ENCODE measurements at places on chromosomes 16 and 17.

DNA sequence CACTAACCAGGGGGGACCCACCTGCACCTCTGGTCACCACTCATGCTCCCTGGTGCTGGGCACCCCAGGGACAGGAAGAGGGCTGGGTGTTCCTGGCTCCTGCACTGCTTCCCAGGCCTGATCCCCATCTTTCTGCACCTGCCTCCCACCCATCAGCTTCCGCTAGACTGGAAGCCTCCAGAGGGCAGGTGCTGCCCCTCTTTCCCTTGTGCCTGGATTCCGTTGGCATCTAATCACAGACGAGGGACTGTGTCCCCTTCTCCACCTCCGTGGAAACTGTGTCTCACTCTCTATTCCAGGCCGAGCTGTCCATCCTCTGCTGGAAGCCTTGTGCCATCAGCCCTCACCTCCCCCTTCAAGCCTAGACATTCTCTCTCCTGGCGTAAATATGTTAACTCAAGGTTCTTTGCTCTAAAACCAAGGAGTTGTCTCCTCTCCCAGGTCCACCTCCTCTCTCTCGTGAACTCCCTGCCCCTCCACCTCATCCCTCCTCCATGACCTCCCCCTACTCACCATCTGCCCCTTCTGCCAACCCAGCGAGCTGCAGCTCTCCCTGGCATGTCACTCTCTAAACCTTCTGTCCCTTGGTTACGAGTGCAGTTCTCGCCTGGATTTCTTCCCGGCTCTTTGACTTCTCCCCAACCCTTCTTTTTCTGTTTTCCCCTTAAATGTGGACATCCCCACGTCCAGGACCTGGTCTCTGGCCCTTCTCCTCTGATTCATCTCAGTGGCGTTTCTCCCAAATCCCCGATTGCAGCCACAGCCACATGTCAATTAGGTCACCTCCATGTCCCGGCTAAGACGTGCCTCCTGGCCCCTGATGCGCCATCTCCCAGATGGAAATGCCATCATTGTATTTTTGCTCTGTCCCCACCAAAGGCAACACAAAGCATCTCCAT is 107.7 kb downstream of the SEC14L1 start:
- DNase-seq, result no peak

DNA sequence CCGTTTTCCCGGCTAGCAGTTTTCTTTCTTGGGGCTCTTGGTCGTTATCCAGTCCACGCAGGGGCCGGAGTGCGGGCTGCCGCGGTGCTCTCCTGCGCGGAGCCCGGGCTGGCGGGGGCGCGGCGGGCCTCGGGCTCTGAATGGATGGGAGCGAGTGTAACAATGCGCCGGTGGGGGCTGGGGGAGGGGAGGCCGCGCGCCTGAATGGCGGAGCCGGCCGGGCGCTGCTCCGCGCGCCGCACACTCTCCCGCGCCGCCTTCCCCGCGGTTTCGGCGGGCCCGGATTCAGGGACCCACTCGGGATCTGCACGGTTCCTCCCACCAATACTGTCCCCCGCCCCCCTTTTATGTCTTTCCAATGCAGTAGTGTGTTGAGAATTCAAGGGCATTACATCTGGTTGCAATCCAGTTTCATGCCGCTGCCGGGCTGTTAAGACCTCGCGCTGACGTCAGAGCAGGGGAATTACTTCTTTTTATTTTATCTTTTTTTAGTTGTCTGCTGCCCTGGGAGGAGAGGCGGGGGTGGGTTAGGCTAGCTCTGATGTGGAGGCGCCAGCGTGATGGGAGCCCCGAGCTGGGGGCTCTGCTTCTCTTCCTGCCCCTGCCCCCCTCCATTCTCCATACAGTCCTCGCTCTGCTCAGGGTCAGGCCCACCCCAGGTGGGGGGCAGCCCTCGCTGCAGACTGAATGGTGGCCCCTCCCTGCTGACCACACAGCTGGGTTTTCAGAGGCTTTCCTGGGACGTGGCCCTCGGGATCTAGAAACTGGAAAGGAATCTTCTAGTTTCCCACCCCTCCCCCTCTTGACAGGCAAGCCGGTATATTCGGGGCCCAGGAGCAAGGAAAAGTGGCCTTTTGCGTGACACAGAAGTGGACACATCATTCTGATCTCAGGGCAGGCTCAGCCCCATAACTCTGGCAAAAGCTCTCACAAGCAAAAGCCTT is 1.8 kb downstream of the RAI1 start:
- peak; percentile 48 for DNase-seq

DNA sequence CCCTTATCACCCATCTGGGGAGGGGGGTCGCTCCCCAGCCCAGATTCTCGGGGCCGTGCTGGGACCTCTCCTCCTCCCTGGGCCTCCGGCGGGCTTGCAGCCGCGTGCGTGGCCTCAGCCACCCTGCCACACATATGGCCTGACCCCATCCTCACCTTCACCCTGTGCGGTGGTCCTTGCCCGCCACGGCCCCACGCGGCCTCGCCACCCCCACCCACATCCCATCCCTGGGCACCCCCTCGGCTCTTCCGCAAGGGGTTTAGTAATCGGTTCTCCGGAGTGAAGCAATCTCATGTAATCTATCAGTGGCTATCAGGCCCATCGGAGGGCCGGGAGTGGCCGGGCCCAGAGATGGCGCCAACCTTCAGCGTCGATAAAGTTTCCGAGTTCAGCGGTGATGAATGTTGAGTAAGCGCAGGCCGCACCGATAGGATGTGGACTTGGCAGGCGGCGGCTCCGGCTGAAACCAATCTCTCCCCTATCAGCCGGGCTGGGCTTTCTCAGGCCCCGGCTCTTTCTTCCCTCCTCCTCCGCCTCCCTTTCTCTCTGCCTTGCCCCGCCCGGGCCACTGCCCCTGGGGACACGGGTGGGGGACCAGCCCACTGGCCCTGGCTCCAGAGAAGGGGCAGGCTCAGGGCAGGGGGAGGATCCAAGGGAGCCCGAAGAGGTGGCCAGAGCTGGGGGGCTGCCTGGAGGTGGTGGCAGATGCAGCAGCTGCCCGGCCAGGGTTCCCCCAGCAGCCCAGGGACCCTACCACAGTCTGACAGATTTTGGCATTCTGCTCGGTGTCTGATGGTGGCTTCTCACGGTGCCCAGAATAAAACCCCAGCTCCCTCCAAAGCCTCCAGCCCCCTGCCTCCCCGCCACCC is 20.8 kb downstream of the ZFPM1 start:
- no peak for DNase-seq

DNA sequence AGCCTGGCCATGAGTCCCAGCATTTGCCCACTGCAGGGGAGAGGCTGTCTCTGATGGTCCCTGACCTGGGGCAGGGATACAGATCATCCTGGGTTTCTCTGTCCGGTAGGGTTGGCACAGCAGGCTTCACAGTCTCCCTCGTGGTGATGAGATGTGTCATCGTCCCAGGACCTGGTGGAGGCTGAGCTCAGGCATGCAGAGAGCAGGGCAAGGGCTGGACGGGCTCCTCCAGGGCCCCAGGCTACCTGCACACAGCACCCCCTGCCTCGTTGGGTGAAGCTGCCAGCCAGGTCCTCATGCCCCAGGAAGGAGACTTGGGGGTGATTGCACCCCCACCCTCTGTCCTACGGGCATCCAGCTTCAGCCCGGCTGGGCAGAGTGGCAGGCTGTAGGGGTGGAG is 155.8 kb upstream of the GSE1 start:
- peak; percentile 64 for DNase-seq

DNA sequence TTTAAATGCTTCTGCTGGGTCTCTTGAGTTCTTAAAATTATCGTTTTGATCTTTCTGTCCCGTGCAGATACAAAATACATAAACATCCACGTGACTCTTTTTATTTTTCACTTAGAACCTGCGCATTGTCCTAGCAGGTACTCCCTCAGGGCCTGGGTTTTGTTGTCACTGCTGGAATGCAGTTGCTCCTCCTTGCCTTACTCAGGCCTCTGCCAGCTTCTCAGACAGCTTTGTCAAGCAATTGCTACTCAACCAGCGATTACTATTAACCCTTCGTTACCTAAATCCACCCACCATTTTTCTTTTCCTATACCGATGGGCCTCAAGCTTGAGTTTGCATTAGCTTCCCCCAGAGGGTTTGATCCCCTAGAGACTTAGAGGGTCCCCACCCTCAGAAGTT is 405.9 kb upstream of the RBFOX1 start:
- no peak for DNase-seq

DNA sequence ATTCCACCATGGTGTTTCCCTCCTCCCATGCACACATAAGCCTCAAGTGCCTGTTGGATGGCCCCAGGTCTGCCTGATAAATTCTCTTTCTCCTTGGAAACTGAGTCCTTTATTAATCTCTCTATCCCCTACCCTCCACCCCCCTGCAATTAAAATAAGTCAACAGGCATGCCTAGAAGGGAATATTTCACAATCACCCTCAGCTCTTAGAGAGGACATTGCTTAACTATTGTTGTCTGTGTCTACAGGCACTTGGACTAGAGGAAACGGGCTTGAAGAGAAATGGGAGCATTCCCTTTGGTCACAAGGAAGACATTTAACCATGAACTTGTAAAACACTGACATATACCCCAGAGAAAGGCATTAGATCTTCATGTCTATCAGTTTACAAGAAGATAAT is 39.5 kb downstream of the RCVRN start:
- DNase-seq, result no peak

GRCh38 chr16:80540516-80541305 is at the start of gene DYNLRB2:
Gene DYNLRB2 (plus strand): TSS chr16:80540993. CDS start chr16:80541077, 84 bp downstream.
- DNase-seq, result peak; percentile 90

GRCh38 chr17:9188367-9188766 is 167.1 kb downstream of the NTN1 start:
- no peak for DNase-seq

- no peak for DNase-seq
These were observed 167.2 kb downstream of the STX8 start for GRCh38 chr17:9408381-9408780.

DNA sequence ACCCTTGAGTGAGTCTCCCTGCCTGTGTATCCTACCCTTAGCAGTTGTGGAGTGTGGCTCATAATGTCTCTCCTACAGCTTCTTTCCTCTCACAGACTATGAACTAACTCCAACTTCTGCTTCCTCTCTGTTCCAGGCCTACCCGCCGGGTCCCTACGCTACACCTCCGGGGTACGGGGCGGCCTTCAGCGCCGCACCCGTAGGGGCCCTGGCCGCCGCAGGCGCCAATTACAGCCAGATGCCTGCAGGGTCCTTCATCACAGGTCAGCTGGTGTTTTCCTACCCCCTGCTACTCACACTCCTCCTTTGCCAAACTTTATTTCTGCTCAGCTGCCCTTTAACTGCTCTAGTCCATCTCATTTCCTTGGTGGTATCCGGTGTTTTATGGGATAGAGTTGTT is 5.4 kb downstream of the RNF227 start:
- DNase-seq, result no peak

- no peak for DNase-seq
These were observed 1334.8 kb downstream of the CDH11 start for GRCh38 chr16:63787014-63787413.

- no peak for DNase-seq
These were observed 393.0 kb downstream of the CA10 start for GRCh38 chr17:51765282-51766135.

DNA sequence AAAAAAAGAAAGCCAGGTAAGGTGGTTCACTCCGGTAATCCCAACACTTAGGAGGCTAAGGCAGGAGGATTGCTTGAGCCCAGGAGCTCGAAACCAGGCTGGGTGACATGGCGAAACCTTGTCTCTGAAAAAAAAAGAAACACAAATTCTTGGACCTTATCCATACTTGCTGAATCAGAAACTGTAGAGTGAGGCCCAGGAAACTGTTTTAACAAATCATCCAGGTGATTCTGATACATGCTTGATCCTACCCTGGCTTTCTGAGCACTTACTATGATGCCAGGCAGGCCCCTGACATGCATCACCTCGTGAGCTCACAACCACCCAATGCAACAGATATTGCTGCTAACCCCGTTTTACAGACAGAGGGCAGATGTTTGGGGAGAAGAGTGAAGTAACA is 4.0 kb upstream of the NAE1 start:
- DNase-seq, result no peak

DNA sequence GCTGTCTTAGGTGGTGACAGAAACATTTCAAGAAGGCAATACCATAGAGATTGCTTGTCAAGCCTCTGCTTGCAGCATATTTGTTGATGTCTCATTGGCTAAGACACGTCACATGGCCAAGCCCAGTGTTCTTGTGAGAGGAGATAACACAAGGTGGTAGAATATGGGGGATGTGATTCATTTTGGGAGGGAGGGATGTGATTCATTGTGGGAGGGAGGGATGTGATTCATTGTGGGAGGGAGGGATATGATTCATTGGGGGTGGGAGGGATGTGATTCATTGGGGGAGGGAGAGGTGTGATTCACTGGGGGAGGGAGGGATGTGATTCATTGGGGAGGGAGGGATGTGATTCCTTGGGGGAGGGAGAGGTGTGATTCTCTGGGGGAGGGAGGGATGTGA is 470.5 kb upstream of the SALL1 start:
- DNase-seq, result no peak

DNA sequence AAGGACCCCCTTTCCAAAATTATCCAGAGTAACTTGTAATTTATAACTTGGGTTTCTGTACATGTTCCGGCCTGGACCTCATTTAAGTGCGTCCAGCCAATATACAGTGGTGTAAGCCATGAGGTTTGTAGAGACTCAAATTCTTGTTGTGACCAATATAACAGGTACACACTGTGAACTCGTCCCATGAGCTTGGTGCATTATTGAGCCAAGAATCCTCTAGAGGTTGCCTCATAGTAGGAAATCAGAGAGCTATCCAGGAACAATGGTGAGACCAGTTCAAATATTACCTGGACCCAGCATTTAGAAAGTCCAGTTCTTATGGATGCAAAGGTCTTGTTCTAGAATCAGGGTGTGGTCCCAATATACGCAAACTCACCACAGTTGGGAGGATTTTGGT is 138.2 kb downstream of the NPIPB5 start:
- no peak for DNase-seq

- no peak for DNase-seq
These were observed 490.3 kb upstream of the GOT2 start for GRCh38 chr16:59224401-59224800.

GRCh38 chr17:42806249-42806648 is 7.6 kb downstream of the CNTD1 start:
- no peak for DNase-seq

GRCh38 chr17:13572581-13572980 is 29.1 kb downstream of the HS3ST3A1 start:
- DNase-seq, result no peak

DNA sequence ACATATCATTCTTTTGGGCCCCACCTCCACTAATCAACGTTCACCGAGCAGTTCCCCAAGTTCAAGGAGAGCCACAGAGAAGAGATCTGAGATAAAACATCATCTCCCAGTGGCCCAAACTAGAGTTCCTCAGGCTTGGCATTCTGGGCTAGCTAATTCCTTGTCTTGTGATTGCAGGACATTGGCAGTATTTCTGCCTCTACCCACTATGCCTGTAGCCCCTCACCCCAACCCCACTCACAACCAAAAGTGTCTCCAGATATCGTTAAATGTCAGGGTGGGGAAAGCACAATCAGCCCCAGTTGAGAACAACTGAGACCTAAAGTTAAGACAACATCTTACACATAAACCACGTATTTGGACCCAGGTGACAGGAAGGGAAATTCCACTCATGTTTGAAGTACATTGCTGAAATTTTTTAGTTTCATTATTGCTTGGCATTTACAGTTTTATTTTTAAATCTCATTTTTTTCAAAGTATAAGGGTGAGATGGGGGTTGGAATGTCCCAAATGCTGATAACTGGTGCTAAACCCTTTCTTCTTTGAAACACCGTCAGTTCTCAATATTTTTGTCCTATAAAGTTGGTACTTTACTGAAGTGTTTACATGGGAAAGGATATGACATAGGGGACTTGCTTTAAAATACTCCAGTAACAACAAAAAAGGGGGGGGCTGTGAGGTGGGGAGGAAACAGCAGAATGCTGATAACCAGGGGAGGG is 13.6 kb downstream of the ZC3H7A start:
- peak; percentile 30 for DNase-seq

GRCh38 chr16:27232061-27232900 is 29.0 kb downstream of the KDM8 start:
- no peak for DNase-seq
